Pulmonary artery endothelial cell (primary cell): ENCODE measurements at places on chromosomes 5 and 9. TPM values are rescaled to one million over a fixed set of nuclear protein-coding genes. Genes with fewer than 3 reads are reported as not detected.

- DNase-seq, result peak; percentile 90
Observed at GRCh38 chr9:97510797-97511654, 9.6 kb downstream of the TMOD1 start.

Gene TTC16
- not detected in 2 replicates for total RNA-seq

DNA sequence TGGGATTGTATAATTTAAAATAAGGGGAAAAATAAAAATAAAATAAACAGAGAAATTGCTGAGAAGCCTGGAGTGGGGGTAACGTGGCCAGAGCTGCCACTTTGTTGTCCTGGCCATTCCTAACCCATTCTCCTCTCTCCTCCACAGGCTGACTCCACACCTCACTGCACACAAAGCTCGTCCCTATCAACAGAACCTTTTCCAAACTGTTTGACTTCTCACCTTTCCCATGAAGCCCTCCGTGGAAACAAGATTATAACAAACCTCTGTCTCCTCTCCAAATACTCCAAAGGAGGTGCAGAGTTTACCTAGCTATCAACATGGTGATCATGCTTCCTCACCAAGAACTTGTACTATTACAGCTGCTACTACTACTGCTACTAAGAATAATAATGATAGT, 151.1 kb downstream of the GLIS3 start:
- DNase-seq, result no peak

Gene LECT2
- not detected in 2 replicates for total RNA-seq

Gene CDH12
- not detected in 2 replicates for total RNA-seq

DNA sequence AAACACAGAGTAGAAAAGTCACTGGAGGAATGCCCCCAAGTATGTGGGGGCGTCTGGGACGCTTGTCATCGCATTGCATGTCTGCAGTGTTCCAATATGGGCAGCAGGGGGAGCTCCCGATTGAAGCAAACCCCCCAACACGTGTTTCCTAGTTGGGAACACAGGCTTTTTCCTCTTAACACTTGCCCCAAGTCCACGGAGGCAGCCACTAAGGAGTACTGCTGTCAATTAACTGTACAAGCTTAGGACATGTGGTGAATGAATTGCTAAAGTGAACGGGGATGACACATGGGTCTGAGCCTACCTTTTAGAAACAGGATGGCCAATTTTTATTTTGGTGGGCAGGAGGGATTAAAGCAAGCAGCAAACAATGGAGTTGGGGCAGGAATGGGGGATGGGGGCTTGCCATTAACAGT, 2.2 kb downstream of the GABRB2 start:
- DNase-seq, result no peak

DNA sequence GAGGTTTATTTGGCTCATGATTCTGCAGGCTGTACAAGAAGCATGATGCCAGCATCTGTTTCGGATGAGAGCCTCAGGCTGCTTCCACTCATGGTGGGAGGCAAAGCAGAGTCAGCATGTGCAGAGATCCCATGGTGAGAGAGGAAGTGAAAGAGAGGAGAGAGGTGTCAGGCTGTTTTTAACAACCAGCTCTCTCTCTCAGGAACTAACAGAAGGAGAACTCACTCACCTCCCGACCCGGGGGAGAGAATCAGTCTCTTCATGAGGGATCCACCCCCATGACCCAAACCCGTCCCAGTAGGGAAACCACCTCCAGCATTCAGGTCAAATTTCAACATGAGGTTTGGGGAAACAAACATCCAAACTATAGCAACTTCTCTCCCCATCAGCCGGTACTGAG, 187.7 kb downstream of the ENC1 start:
- no peak for DNase-seq

DNA sequence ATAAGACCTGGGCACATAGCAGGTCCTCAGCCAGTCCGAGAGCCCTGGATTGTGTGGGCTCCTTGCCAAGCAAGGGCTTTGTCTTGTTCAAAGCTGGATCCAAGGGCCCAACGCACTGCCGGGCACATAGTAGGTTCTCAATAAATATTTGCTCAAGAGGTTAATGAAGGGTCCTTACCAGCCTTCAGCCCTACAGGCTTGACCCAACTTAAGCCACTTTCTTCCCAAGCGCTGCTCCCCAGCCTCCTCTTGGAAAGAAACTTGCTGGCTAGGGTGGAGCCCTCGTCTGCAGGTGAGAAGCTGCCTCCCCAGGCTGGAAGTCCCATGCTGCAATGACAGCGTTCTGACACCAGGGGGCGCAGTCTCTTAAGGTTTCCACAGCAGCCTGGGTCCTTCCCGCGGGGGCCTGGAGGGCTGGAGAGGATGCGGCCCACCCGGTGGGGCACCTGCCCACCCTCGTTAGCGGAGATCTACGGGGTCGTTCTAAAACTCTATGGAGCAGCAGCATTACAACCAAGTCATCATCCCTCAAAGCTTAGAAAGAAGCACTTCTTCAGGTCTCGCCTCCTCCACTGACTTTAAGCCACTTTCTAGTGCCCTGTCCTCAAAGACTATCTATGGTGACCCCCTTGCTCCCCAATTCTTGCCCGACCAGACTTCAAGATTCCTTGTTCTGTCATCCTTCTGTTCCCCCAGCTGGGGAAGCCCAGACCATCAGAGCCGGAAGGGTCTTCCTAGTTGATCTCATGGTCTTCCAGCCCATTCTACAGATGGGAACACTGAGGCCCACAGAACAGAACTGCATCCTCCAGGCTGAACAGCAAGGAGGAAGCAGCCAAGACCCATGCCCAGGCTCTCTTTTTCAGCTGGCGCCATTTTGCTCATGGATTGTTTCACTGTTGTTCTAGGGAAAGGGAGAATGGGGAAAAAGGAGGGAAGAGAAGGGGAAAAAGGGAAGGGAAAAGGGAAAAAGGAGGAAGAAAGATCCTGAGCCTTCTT, 115.4 kb downstream of the LHX2 start:
- no peak for DNase-seq

DNA sequence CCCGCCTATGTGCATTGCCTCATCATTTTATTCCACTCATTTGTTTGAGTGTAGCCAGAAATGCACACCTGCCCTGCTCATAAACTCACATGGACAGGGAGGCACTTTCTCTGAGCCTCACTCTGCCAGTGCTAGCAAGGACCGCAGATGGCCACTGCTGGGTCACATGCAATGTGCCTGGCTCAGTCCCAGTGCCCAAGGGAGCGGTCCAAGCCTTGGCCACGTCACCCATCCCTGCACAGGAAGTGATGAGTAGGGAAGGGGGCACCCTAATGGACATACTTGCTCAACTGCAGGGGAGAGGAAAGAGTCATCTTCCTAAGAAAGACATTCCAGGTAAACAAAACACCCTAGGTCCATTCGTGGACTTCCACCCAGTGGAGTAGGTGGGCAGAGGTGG, 630.9 kb downstream of the IRX1 start:
- no peak for DNase-seq
